Activated B cell treated with CpG ODN at 0.5 μM for 24 hours (primary cell): ENCODE measurements at places on chromosomes 7 and 10. TPM values are rescaled to one million over a fixed set of nuclear protein-coding genes. Genes with fewer than 3 reads are reported as not detected.

- no peaks in the 10 kb centered on the region for H3K36me3 ChIP-seq
- no peak for DNase-seq
- no peaks in the 10 kb centered on the region for H3K4me1 ChIP-seq
- H3K27me3 ChIP-seq = no peaks in the 10 kb centered on the region
These were observed 643.4 kb downstream of the DNAJB9 start for GRCh38 chr7:109213081-109213480.

GRCh38 chr7:48045195-48045765 lies 9.9 kb downstream of the C7orf57 start:
- no peaks in the 10 kb centered on the region for H3K36me3 ChIP-seq
- peaks cover 4% of the 10 kb centered on the region for H3K4me1 ChIP-seq
- peaks cover 6% of the 10 kb centered on the region for H3K27me3 ChIP-seq
- no peak overlapping the region for H3K4me3 ChIP-seq
- H3K27ac ChIP-seq = no peak overlapping the region

- H3K27me3 ChIP-seq = no peaks in the 10 kb centered on the region
- no peak for DNase-seq
- no peak overlapping the region for H3K27ac ChIP-seq
- no peak overlapping the region for H3K4me3 ChIP-seq
- no peaks in the 10 kb centered on the region for H3K36me3 ChIP-seq
- no peaks in the 10 kb centered on the region for H3K4me1 ChIP-seq
These were observed 155.2 kb downstream of the MBL2 start for GRCh38 chr10:52617346-52617745.

DNA sequence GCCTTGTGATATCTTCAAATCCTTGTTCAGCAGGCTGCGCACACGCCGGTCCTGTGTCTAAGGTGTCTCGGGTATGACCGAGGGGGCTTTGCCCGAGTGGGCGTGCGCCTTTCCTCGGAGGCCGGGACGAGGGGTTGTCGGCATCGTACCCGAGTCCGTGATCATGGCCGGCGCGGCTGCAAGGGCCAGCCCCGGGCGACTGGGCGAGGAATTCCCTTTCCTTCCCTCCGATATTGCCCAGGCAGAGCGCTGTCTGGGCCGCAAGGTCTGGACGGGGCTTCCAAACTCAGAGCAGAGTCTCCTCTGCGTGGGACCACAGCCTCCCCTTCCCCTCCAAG lies 59.7 kb downstream of the ZNF467 start:
- no peaks in the 10 kb centered on the region for H3K27me3 ChIP-seq
- H3K4me3 ChIP-seq = peak overlapping the region; percentile 83
- peaks cover 6% of the 10 kb centered on the region for H3K36me3 ChIP-seq
- peaks cover 17% of the 10 kb centered on the region for H3K4me1 ChIP-seq
- H3K27ac ChIP-seq = no peak overlapping the region

GRCh38 chr10:7559386-7559785 lies 107.4 kb downstream of the ITIH5 start:
- no peak overlapping the region for H3K27ac ChIP-seq
- no peak overlapping the region for H3K4me3 ChIP-seq
- no peaks in the 10 kb centered on the region for H3K4me1 ChIP-seq
- no peaks in the 10 kb centered on the region for H3K36me3 ChIP-seq
- no peak for DNase-seq

- no peak overlapping the region for H3K27ac ChIP-seq
- H3K36me3 ChIP-seq = no peaks in the 10 kb centered on the region
These were observed 303.9 kb downstream of the SDHAF3 start for GRCh38 chr7:97421307-97421930.

DNA sequence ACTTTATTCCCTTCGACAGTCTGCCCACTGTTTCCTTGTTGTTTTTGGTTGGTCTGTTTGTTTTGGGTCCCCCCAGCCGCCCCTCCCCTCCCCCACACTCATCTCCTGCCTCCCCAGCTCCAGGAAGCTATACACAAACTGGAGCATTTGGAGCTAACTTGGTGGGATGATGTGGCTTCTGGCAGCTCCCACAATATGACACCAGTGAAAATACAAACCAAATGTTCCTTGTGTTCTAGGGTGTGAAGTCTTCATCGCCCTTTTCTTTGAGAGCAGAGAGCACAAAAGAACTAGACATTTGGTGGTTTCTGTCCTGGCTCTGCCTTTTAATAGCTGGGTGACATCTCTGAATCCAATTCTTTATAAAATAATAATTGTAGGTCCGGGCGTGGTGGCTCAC lies 33.8 kb downstream of the CREB5 start:
- no peaks in the 10 kb centered on the region for H3K36me3 ChIP-seq
- peaks cover 21% of the 10 kb centered on the region for H3K27me3 ChIP-seq
- DNase-seq = no peak
- H3K4me3 ChIP-seq = no peak overlapping the region
- no peaks in the 10 kb centered on the region for H3K4me1 ChIP-seq

DNA sequence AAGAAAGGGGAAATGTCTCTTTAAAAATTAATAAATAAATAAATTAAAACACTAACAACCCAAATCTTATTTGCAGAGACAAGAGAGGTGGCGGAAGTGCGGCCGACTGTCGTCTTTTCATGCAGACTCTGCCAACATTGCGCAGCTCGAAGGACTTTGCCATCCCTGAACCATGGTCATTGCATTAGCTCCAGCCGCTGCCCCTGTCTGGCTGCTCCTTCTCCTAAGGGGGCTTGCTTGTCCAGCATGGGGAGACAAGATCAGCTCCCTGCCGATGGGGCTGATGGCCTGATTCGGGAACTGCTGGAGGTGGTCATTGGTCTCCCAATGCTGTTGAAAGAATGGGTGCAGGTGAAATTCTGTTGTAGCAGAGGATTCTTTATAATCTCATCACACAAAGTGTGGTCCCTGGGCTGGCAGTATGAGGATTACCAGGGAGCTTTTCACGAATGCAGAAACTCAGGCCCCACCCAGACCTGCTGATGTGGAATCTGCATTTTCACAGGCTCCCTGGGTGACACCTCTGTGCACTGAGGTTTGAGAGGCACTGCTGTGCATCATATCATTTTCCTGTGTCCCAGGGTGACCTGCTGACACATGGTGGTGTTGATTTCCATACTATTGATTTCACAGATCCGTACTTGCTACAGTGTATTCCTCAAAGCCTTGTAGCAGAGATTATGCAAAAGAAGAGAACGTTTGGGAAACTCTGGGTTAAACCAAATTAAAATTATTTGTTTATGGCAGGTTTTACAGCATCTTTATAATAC lies 172.4 kb upstream of the ZMIZ1 start:
- H3K27ac ChIP-seq = peak overlapping the region; percentile 31
- peaks cover 10% of the 10 kb centered on the region for H3K27me3 ChIP-seq
- H3K36me3 ChIP-seq = no peaks in the 10 kb centered on the region

DNA sequence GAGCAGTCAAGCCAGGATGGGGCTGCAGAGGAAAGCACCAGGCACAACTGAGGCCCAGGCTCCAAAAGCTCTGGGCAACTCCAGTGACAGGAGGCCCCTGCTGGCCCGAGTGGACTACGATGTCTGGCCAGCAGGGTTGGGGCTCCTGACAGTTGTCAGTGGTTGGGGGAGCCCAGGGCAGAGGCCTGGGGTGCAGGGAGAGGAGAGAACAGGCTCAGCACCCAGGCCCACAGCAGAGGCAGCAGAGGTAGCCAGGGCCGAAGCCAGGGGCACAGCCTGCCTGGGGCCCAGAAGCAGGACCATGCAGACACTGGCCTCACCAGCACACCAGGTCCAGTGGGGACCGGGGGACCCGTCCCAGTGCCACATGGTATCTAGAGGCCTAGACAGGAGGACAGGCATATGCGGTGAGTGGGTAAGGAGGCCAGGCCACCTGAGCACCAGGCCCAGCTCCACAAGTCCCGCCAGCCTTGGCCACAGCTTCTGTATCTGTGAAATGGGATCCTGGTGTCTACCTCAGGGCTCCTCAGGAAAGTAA lies 46.0 kb upstream of the LRRC18 start:
- no peak overlapping the region for H3K27ac ChIP-seq
- no peaks in the 10 kb centered on the region for H3K4me1 ChIP-seq
- H3K27me3 ChIP-seq = no peaks in the 10 kb centered on the region
- H3K4me3 ChIP-seq = no peak overlapping the region
- peaks cover 52% of the 10 kb centered on the region for H3K36me3 ChIP-seq
- no peak for DNase-seq

DNA sequence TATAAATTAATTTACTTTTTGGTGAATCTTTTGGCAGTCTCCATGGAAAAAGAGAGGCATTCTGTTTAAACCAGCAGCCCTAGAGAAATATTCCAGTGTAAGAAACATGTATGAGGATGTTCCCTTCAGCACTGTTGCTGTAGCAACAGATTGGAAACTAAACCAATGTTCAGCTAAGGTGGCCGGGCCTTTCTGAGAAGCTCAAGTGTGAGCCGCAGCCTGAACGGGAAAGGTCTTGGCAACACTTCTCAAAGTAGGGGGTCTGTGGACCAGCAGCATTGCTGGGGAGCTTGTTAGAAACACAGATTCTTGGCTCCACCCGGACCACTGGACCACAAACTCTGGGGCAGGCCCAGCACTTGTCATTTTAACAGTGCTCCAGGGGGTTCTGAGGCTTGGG lies 36.2 kb downstream of the RAMP3 start:
- no peak for DNase-seq
- no peaks in the 10 kb centered on the region for H3K36me3 ChIP-seq
- no peak overlapping the region for H3K4me3 ChIP-seq
- no peaks in the 10 kb centered on the region for H3K4me1 ChIP-seq

- no peaks in the 10 kb centered on the region for H3K4me1 ChIP-seq
- no peaks in the 10 kb centered on the region for H3K36me3 ChIP-seq
- DNase-seq = no peak
- H3K27ac ChIP-seq = no peak overlapping the region
- no peaks in the 10 kb centered on the region for H3K27me3 ChIP-seq
- H3K4me3 ChIP-seq = no peak overlapping the region
These were observed 54.0 kb upstream of the NMT2 start for GRCh38 chr10:15222511-15222910.

GRCh38 chr10:85175635-85176034 lies 847.2 kb downstream of the CCSER2 start:
- no peaks in the 10 kb centered on the region for H3K36me3 ChIP-seq
- H3K4me1 ChIP-seq = no peaks in the 10 kb centered on the region
- DNase-seq = no peak
- H3K4me3 ChIP-seq = no peak overlapping the region
- no peaks in the 10 kb centered on the region for H3K27me3 ChIP-seq
- no peak overlapping the region for H3K27ac ChIP-seq

DNA sequence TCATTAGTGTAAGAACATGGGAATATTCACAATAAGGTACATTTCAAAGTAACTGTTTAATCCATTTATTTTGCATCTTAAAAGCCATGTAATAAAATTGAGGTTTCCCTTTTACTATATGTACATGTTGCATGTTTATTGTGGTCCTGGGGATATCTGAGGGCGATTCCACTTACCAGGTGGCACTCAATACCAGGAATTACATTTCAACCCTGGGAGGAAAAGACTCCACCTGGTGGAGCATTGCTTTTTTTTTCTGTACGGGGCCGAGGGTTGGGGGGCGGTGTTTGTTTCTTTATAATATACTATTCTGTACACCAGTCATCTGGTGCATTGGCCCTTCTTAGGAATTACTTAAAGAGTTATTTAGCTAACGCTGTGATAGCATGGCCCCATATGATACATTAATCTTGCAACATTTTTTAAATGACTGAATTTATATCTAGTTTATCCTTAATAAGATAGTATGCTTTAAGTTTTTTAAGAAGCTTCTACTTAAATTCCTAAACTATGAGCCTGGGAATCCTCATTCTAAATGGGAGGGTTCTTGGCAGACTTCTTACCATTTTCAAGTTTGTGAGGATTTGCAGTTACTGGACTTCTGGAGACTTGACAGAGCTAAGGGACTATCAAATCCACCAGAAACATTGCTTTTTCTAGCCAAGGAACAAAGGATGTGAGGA lies 7.2 kb upstream of the HGF start:
- no peak overlapping the region for H3K27ac ChIP-seq
- no peak for DNase-seq
- H3K4me3 ChIP-seq = no peak overlapping the region
- no peaks in the 10 kb centered on the region for H3K4me1 ChIP-seq
- no peaks in the 10 kb centered on the region for H3K36me3 ChIP-seq

- H3K4me1 ChIP-seq = no peaks in the 10 kb centered on the region
- no peaks in the 10 kb centered on the region for H3K36me3 ChIP-seq
- no peak overlapping the region for H3K4me3 ChIP-seq
- H3K27me3 ChIP-seq = no peaks in the 10 kb centered on the region
- H3K27ac ChIP-seq = no peak overlapping the region
- DNase-seq = no peak
These were observed 902.4 kb downstream of the LRMDA start for GRCh38 chr10:76333796-76334195.

DNA sequence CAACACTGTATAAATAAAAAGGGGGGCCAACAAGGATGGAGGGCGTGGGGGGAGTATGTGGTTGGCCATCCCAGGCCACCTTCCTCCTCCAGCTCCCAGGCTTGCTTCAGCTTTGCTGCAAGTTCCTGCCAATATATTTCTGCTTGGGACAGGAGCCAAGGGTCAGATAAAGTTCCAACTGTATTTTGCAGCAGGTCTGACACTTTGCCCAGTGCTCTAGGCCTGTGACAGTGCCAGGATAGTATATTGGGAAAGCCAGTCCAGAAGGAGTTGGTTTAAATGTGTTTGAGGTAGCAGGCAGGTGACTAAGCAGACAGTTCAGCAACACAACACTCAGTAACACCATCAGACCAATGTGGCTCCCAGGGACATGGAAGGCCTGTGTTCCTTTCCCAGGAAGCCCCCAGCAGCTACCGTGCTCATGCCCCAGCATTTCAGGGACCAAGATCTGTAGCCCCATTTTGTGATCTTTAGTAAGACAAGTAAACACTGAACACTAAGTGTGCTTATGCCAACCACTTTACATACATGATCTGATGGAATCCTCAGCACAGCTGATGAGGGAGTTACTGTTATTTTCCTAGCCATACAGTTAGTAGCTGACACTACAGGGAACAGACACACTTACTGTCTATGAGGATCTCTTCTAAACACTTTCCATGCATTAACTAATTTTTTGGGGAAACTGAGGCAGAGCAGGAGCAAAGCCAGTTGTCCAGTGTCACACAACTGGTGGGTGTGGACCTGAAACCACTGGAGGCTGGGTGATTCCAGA lies 38.9 kb downstream of the DNAJB12 start:
- peak overlapping the region; percentile 55 for H3K27ac ChIP-seq
- no peaks in the 10 kb centered on the region for H3K27me3 ChIP-seq
- H3K4me1 ChIP-seq = peaks cover 55% of the 10 kb centered on the region
- H3K4me3 ChIP-seq = peak overlapping the region; percentile 15

DNA sequence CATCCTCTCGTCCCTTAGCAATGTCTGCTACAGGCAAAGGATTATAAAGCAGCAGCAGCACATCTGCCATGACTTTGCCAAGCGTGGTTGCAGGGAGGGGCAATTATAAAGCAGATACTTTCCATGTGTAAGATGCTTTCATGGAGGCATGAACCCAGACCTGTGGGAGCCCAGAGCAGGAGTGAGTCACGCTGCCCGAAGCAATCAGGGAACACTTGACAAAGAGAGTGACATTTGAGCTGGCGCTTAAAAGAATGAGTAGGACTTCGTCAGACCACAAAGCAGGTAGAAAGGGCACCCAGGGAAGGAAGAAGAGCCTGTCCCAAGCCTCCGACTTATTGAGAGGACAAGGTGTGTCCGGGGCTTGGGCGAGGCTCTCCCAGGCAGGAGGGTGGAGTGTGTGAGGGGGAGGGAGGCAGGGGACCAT lies 147.2 kb downstream of the MYOF start:
- no peaks in the 10 kb centered on the region for H3K36me3 ChIP-seq
- H3K27ac ChIP-seq = no peak overlapping the region
- no peaks in the 10 kb centered on the region for H3K4me1 ChIP-seq
- no peak overlapping the region for H3K4me3 ChIP-seq

NKX6-2 gene
- not detected in 2 replicates for total RNA-seq

CTAGE4 gene
- total RNA-seq = not detected in 2 replicates

NRAP gene
- not detected in 2 replicates for total RNA-seq

MLXIPL gene
- total RNA-seq = not detected in 2 replicates
